ENCODE measurements at places on chromosomes 7 and 10.
A peak's percentile ranks its signal among the peaks of the same experiment; 100 is the strongest.

DNA sequence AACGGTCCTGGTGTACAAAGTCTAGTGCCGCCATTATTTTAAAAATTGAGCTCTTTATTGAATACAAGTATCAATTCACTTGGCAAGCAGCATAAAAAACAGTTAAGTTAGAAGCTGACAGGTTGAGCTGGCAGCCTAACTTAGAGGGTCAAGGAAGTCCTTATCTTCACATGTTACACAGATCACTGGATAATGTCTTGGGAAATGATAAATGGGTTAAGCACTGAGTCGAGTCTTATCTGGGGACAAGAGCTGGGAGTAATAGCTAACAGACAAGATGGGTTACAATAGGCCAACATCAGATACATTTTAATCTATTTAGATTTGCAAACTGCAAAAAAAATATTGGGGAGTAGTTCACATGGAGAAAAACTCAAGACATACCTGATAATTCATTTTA, 34.2 kb downstream of the SLC18A2 start:
- DNase-seq: no peak

DNA sequence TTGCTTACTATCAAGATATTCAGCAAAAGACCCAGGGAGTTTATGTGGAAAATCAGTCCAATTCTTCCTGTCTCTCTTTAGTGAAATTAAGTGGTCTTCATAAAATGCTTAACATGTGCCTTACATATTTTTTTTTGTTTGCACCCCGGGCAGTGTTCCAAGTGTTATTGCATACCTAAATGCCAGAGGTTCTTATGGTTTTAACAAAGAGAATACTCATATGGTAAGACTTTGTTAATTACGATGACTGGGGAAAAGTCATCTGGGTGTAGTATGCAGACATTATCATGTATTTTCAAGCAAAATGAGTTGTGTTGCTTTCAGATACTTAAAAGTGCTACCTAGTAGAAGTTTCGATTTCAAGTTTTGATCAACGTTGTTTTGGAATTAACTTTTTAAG, 82.6 kb downstream of the PRKG1 start:
- no peak for DNase-seq

GRCh38 chr7:92528958-92529264, 316 bp downstream of the RBM48 start:
- DNase-seq: no peak

DNA sequence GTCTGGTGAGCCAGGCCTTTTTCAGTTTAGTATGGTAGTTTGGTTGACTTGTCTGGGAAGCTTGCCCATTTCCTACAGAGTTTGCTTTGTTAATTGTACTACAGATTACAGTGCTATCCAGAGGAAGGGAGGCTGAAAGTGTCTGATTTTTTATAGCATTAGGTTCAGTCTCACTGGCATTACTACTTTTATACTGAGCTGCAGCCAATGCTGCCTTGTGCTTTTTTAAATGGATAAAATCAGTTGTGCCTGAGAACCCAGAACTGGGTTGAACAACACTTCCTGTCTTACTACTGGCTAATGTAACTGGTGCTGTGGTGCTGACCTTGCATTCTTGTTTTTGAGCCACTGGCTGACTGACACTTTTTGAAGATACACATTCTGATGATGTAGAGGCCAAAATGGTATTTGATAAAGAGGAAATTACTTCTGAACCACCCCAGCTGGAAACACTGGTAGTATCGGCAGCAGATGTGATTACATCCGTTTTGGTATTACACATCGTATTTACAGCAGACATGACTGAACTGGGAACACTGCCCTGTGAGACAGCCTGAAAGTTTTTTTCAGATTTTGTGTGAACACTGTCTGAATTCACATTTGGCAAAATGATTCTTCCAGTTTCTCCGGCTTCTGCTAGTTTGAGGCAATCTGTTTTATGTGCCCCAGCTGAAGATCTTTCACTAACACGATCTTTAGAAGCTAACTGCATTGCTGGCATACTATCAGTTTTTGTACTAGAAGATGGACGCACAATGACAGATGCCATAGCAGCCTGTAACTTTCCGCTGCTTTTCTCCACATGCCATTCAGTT, 74.1 kb downstream of the NRBF2 start:
- DNase-seq: no peak

- DNase-seq: no peak
These were observed 159.9 kb downstream of the CAMK1D start for GRCh38 chr10:12509016-12509793.

GRCh38 chr7:31633467-31633866, 53.5 kb upstream of the PPP1R17 start:
- DNase-seq: no peak

DNA sequence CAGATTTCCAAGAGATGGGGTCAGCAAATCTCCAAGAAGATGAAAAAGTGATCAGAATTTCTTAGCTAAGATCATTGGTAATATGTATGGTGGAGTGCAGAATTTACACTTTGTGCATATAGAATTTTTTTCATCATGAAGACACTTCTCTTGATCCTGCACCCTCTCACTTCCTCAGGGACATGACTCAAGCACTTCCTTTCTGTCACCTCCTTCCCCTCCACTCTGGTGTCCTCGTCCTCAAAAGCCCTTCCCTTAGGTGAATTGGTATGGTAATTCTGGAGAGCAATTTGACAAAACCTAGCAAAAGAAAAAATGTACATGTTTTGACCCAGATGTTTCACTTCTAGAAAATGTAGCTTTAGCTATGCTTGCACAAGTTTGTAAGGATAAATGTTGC, 18.1 kb downstream of the CALN1 start:
- DNase-seq: no peak

DNA sequence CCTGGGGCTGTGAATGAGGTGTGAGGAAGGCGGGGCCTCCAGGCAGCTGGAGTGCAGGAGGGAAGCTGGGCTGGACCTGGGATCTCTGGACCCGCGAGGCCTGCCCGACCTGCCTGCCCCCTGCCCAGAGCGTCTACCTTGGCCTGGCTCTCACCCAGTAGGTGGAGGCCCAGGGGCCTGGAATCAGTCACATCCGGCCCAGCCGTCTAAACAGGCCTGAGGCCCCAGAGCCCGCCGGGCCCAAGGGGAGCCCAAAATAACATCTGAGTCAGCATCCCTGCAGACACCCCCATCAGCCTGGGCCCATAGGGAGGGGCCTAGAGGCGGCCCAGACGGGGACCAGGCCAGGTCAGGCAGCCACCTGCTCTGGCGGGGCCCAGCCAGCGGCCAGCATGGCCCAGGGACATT, 15.1 kb upstream of the ELN start:
- DNase-seq: no peak

DNA sequence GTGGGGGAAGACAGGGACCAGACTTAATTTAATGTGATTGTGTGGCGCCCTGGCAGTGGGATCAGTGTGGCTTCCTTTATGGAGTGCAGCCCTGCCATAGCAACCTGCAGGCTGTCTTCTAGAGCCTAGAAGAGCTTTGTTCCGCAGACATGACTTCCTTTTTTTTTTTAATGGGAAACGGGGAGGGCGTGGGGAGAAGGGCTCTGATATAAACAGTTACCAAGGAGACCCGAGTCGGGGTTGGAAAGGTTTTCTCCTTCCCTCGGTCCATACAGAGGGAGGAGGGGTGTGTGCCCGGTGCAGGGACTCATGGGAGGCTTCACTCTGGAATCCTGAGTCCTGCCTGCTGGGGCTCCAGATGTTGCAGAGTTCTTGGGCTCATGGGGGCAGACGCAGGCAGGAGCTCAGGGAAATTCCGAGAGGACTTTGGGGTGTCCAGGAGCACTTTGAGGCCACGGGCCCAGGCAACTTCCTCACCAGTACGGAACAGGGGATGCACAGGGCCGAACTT, 26.9 kb downstream of the TMEM120A start:
- no peak for DNase-seq

DNA sequence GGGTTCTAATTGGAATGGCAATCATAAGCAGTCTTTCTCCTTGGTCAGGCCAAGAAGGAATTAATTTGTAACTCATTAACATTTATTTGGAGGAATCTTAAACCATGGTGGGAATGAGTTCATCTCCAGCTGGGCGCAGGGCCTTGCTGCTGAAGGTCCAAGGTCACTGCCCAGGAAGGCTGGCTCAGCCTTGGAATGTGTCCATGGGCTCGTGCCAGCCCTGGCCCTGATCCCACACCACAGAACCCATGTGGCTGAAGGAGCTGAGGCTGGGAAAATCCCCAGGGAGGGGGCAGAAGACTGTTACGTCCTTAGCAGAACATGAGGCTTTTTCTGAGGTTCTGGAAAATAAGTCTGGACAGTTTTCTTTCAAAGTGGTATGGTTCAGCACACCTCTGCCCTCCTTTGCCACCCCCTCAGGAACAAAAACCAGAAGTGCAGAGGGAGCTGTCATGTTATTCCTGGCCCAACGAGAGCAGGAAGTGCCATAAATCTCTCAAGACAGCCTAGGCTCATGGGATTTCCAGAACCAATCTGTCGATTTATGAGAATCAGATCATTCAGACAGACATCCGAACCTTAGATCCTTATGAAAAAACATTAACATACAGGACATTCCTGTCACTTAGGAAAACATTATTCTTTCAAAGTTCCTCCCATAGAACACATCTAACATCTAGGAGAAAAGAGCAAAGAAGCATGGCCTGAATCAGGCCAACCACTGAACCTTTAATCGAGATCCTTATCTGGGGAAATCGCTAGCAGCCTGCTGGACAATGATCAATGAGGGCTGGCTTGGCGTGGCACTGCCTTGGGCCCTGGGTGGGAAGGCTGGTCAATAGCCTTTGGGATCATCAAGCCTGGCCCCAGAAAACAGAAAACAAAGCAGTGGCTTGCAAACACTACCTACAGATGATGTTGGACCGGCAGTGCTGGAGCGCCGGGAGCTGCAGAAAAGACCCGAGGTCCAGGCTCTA, 134.3 kb downstream of the TAX1BP1 start:
- no peak for DNase-seq

DNA sequence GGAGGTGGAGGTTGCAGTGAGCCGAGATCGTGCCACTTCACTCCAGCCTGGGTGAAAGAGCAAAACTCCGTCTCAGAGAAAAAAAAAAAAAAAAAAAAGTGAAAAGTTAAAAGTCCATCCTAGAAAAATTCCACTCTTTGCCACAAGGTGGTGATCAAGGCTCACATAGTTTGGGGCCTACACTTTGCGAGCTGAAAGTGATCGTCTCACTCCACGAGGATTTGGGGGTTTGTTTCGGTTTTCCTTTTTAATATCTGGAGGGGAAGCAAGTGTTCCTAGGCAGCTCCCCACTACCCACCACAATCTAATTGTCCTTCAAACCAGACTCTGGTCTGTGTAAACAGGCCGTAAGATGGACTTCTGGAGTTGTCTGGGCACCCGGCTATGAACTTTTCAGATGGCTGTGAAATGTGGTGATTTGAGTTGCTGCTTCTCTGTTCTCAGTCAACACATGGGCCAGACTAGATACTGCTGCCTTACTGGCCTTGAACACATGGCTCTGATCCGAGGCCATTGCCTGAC, 27.1 kb downstream of the PRLHR start:
- peak; percentile 37 for DNase-seq

DNA sequence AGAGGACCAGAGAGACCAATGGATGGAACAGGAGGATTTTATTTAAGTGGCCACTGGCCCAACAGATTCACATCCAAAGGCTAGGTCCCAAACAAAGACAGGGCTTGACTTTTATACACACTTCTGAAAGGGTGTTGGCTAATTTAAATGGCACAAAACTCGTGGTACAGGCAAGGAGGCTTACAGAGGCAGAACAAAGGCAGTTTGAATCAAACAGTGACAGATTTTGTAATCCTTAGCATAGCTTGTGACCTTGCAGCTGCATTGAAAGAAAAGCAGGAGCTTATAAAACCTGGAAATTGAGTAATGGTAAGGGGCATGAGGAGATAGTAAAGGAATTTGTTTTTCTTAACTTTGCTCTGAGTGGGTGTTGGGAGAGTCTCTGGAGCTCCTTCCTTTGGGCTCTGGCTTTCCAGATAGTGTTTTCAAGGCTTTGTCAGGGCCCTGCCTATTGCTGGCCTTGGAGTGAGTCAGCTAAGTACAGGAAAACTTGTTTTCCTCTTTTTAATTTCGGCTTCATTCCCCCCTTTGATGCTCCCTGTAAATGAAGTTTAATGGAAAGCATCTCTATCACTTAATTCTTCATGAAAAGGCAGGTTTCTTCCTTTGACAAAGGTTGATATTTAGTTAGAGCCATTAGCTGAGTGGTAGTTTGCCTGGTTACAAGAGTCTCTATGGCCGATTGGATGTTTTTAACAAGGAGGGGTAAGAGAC, 96.9 kb downstream of the TRIM24 start:
- no peak for DNase-seq

DNA sequence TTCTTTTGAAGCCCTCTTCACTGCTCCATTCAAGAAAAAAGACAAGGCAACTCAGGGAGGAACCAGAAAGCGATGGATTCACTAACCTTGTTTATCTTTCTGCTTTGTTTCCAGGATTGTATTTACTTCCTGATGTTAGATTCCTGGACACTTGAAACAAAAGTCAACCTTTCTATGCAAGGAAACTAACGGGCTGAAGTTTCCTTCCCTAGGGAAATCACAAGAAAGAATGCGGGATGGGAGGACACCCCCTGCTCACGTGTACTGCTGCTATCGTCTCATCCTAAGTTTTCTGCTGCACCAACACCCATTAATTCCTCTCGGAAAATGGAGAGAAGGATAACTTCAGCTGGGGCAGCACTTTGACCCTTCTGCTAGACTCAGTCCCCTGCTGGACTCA, 50.3 kb downstream of the ELMO1 start:
- DNase-seq: no peak

DNA sequence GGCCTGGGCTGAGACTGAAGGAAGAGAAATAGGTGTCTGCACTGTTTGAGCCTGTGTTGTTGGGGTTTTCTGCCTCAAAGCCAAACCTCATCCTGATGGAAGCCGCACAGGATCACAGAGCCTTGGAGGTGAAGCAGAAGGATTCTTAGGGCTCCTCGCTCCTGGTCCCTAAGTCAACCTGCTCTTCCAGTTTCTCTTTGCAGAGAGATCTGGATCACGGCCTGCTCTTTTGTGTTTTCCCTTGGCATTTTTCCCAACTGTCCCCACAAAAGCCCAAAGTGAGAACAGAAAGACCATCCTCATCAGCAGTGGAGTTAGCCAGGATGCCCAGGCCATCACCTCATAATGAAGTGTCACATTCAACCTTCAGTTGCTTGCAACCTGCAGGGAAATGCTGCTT, 20.3 kb upstream of the PPIA start:
- DNase-seq: no peak

GRCh38 chr10:90023950-90024349, 322.6 kb downstream of the KIF20B start:
- no peak for DNase-seq

- no peak for DNase-seq
These were observed 3.9 kb upstream of the INA start for GRCh38 chr10:103273041-103273441.

- no peak for DNase-seq
These were observed 99.8 kb upstream of the SVIL start for GRCh38 chr10:29734640-29734961.

DNA sequence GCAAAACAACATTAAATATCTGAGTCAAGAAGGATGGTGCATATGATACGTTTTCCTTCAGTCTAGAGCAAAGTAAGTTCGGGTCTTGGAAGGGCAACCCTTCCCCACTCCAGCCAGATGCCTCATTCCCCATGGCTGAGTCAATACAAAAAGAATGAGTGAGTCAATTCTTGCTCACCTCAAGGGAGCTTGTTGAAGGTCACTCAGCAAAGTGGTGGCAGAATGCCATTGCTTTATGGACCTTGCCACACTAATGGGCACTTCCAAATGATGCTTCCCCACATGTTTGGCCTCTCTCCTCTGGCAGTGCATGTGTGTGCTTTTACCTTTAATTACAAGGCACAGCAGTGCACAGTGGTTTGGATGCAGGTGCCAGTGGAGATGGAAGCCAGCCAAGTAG, 296.5 kb downstream of the SORCS3 start:
- DNase-seq: no peak

- DNase-seq: peak; percentile 51
These were observed 52.3 kb upstream of the ENO4 start for GRCh38 chr10:116796910-116797513.

Data from activated CD4-positive, alpha-beta T cell treated with anti-CD3 and anti-CD28 coated beads, Interleukin-2, amount 50 U/mL, for 4 hours (primary cell).